ENCODE measurements at places on chromosomes 16 and 17. TPM values are rescaled to one million over a fixed set of nuclear protein-coding genes. Genes with fewer than 3 reads are reported as not detected.

CCDC40 gene
- total RNA-seq: 1.9 TPM

NPIPB12 gene
- 22.2 TPM for total RNA-seq

GUCY2D gene
- total RNA-seq: not detected

MIF4GD gene
- total RNA-seq: 8.7 TPM

CD300LD gene
- not detected for total RNA-seq

GRAPL gene
- 0.20 TPM for total RNA-seq

ITGB4 gene
- total RNA-seq: 0.69 TPM

OTOP3 gene
- total RNA-seq: not detected

KRT24 gene
- not detected for total RNA-seq

SLC16A13 gene
- 0.85 TPM for total RNA-seq

TCAP gene
- total RNA-seq: 0.53 TPM

ALOX15B gene
- total RNA-seq: 0.07 TPM

CPSF4L gene
- 0.13 TPM for total RNA-seq

SULT1A3 gene
- total RNA-seq: 4.0 TPM

SLC52A1 gene
- 0.13 TPM for total RNA-seq

CCL1 gene
- total RNA-seq: not detected

TPSAB1 gene
- total RNA-seq: not detected

CBLN1 gene
- not detected for total RNA-seq

HBA2 gene
- not detected for total RNA-seq

SPATA33 gene
- total RNA-seq: 2.2 TPM

NAGS gene
- total RNA-seq: 2.7 TPM

CCL14 gene
- not detected for total RNA-seq

NPTX1 gene
- total RNA-seq: 8.0 TPM

EVI2B gene
- 0.07 TPM for total RNA-seq

OR2C1 gene
- 0.26 TPM for total RNA-seq

SEPTIN12 gene
- total RNA-seq: not detected

CLEC3A gene
- total RNA-seq: not detected

CAPN15 gene
- 28.5 TPM for total RNA-seq

NUP88 gene
- total RNA-seq: 52.4 TPM

COTL1 gene
- total RNA-seq: 73.7 TPM

GPT2 gene
- total RNA-seq: 17.7 TPM

UNC13D gene
- 1.8 TPM for total RNA-seq

ODAD4 gene
- total RNA-seq: 0.72 TPM

BAIAP3 gene
- total RNA-seq: 1.3 TPM

MYH11 gene
- total RNA-seq: 1.2 TPM

CCT6B gene
- 0.52 TPM for total RNA-seq
